ENCODE measurements at places on chromosomes 5 and 9. TPM values are rescaled to one million over a fixed set of nuclear protein-coding genes. Genes with fewer than 3 reads are reported as not detected.
A peak's percentile ranks its signal among the peaks of the same experiment; 100 is the strongest.

The HDAC3 gene
- total RNA-seq, result 87.1 TPM

GRCh38 chr5:151154931-151155774, 2.4 kb downstream of the ANXA6 start:
- H3K36me3 ChIP-seq, result peaks cover 37% of the 10 kb centered on the region
- H3K4me3 ChIP-seq, result peak overlapping the region; percentile 94
- DNase-seq, result peak; percentile 87
- H3K4me1 ChIP-seq, result peaks cover 61% of the 10 kb centered on the region
- no peaks in the 10 kb centered on the region for H3K27me3 ChIP-seq

DNA sequence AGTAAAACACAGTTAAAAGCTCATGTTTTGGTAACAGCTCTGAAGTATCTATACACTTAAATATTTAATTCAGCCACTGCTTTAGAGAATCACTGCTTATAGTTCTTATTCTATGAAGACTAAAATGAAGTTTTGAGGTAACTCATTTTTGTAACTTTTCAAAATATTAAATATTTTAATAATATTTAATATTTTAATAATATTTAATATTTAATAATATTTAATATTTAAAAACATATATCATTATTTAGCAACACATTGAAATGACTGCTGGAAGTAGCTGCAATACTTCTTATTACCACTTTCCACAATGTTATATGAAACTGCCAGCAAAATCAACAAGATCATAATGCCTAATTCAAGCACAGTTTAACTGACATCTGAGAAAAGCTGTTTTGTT, 18.7 kb upstream of the GCNT4 start:
- no peaks in the 10 kb centered on the region for H3K36me3 ChIP-seq
- no peak overlapping the region for H3K27ac ChIP-seq
- no peaks in the 10 kb centered on the region for H3K4me1 ChIP-seq
- H3K4me3 ChIP-seq, result no peak overlapping the region

GRCh38 chr9:94945197-94946144, 219.0 kb downstream of the AOPEP start:
- H3K36me3 ChIP-seq, result no peaks in the 10 kb centered on the region
- DNase-seq, result no peak
- H3K27me3 ChIP-seq, result peaks cover 3% of the 10 kb centered on the region
- no peak overlapping the region for H3K27ac ChIP-seq
- peaks cover 8% of the 10 kb centered on the region for H3K4me1 ChIP-seq

Data from activated CD8-positive, alpha-beta memory T cell treated with anti-CD3 and anti-CD28 coated beads, Interleukin-2, amount 10 ng/mL, durations not matched to agents 7 days and 5 days (primary cell).